ENCODE measurements at places on chromosomes 7 and 10. TPM values are rescaled to one million over a fixed set of nuclear protein-coding genes. Genes with fewer than 3 reads are reported as not detected.
A peak's percentile ranks its signal among the peaks of the same experiment; 100 is the strongest.

DNA sequence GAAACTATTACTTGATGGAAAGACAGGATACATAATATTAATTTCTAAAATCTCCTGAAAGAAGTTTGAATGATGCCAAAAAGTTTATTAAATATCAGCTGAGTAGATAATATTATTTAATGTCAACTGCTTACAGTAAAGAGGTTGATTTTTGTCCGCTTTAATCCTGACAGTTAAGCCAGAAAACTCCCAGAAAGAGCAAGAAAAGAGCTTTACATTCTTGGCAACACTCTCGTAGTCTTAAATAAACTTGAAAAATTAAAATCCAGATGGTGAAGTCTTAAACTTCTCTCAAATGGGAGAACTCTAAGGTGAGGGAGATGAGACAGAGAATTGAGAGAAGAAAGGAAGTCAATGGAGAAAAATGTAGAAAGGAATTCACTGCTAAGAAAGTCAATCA, 199.3 kb upstream of the PLXDC2 start:
- DNase-seq = no peak

DNA sequence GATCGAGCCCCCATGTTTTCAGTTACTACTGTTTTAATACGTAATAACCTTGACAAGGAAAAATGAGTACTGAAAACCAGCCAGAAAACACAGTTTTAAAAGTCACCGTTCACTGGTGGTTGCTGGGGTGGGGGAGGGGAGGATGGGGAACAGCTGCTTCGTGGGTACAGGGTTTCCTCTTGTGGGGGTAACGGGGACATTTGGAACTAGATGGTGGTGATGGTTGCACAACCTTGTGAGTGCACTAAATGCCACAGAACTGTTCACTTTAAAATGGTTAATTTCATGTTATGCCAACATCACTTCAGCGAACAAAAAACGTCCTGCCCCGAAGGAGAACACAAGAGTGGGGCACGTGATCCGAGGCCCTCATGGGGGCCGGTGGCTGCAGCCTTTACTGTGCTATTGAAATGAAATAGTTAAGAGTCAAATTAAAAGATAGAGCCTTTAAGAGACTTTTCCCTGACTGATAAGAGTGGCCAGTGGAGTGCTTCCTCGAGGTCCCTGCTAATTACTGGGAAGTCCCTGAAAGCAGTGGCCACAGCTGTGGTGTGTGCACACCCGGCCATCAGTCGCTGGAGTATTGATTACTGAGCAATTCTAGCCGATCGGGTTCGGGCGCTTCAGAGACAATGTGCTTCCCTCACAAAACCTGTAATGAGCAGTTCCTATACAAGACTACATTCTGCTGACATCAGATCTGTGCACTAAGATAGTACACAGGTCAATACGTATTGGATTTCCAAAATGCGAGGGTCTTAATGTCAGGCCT, 80.3 kb downstream of the EBF3 start:
- no peak for DNase-seq

FAM25A gene
- total RNA-seq = not detected

DNA sequence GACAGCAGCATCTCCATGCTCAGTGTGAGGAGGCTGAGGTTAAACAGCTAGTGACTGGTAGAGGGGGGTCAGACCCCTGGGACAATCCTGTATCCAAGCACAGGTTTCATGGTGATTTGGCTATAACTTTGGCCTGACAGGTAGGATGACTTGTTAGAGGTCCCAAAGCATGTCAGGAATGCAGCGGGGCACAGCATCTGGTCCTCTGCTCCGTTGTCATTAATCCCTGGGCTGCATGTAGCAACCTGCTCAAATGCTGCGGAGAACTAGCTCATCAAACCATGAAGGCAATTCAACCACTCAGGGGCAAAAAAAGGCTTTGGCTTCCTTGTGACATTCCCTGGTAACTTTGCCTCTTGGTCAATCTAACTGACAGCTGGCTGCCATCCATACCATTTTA, 26.8 kb downstream of the WNT2 start:
- DNase-seq = no peak

GRCh38 chr7:148472406-148472805, 118.2 kb upstream of the C7orf33 start:
- no peak for DNase-seq

BTBD16 gene
- total RNA-seq = not detected

- no peak for DNase-seq
These were observed 206.7 kb downstream of the KIAA1217 start for GRCh38 chr10:24415455-24416125.

DNA sequence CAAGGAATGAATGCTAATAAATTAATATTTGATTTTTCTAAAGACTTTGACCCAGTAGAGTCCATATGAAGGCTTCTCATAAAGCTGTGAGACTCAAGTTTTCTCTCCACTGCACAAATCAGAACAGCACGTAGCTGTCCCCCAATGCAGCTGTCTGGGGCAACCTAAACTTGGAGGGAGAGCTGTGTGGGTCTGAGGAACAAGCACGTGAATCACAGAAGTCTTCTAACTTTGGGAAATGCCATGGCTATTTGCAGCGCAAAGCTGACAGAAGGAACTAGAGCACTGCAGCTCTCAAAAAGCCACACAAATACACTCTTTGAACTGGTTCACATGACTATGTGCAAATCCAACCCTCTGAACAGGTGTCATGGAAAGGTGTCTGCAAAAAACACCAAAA, 47.9 kb downstream of the COL1A2 start:
- DNase-seq = no peak

TLX1 gene
- 0.60 TPM for total RNA-seq

ADARB2 gene
- not detected for total RNA-seq

GRCh38 chr10:4243651-4244050, 458.6 kb upstream of the KLF6 start:
- peak; percentile 89 for DNase-seq

- no peak for DNase-seq
These were observed 75.6 kb upstream of the LYZL2 start for GRCh38 chr10:30705101-30705624.

- no peak for DNase-seq
These were observed 5.7 kb downstream of the PON1 start for GRCh38 chr7:95318501-95319100.

LIPK gene
- not detected for total RNA-seq

- DNase-seq = no peak
These were observed 5.3 kb downstream of the MMRN2 start for GRCh38 chr10:86952106-86952505.

DNA sequence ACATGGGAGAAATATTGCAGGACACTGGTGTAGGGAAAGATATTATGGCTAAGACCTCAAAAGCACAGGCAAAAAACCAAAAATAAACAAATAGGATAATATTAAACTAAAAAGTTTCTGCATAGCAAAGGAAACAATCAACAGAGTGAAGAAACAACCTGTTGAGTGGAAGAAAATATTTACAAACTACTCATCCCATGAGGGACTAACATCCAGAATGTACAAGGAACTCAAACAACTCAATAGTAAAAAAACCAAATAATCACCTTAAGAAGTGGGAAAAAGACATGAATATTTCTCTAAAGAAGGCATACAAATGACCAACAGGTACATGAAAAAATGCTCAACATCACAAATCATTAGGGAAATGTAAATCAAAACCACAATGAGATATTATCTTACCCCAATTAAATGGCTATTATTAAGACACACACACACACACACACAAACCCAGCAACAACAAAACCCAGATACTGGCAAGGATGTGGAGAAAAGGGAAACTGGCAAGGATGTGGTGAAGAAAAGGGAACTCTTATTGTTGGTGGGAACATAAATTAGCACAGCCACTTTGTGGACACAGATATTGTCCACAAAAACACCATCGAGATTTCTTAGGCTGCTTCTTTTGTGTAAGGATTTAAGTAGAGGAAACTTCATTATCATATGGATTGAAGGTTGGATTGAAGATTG, 9.8 kb upstream of the RAB18 start:
- no peak for DNase-seq

RNF133 gene
- 1.1 TPM for total RNA-seq

CCL24 gene
- total RNA-seq = not detected

NANOS1 gene
- 0.11 TPM for total RNA-seq

NET1 gene
- total RNA-seq = 44.1 TPM

BCAP29 gene
- total RNA-seq = 116 TPM

SAMD8 gene
- total RNA-seq = 32.0 TPM

CRHR2 gene
- total RNA-seq = not detected

DNA sequence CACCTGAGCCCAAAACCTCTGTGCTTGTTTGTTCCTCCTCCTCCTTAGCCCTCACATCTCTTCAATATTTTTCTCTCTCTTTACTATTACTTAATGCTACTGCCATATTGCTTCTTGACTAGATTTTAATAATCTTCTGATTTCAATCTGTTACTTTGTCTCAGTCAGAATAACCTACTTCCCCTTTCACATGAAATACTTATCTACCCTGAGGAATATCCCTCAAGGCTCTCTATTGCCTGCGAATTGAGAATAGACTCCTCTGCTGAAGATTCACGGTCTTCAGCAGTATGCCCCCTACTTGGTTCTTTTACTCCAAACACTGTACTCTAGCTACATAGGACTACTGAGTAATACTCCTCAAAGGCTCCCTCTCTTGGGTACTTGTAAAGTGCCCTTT, 430.3 kb downstream of the AUTS2 start:
- no peak for DNase-seq

VWC2 gene
- total RNA-seq = not detected

DNA sequence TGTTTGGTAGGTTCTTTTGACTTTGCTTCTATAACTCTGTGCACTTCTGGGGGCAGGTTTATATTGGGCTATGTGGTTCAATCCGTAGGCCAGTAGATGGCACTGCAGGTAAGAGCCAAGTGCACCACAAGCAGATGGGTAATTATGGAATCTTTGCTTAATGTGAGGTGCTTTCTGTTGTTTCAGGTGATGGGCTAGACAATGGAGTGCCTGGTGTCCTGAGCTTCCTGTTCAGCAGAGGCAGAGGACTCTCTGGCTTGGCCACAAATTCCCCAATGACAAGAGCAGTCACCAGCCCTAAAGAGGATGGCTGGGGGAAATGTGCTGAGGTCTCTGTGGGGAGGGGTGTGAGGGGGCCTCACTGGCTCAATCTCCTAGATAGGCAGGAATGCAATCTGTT, 455.0 kb downstream of the CCSER2 start:
- DNase-seq = no peak

DNA sequence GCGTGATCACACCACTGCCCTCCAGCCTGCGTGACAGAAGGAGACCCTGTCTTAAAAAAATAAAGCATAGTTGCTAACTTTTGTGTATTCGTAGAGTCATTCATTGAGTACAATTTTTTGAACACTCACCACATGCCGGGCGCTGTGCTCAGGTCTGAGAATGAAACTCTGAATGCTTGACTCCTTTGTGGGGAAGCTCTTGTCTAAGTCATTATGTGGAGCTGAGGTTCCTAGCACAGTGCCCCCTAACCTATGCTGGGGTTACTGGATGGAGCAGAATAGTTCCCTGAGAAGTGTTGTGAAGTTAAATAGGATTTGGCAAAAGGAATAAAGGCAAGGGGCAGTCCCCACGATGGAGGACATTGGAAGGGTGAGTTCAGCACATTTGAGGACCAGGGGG, 123.3 kb downstream of the CELF2 start:
- DNase-seq = no peak
